ENCODE measurements at places on chromosomes 5 and 9.

DNA sequence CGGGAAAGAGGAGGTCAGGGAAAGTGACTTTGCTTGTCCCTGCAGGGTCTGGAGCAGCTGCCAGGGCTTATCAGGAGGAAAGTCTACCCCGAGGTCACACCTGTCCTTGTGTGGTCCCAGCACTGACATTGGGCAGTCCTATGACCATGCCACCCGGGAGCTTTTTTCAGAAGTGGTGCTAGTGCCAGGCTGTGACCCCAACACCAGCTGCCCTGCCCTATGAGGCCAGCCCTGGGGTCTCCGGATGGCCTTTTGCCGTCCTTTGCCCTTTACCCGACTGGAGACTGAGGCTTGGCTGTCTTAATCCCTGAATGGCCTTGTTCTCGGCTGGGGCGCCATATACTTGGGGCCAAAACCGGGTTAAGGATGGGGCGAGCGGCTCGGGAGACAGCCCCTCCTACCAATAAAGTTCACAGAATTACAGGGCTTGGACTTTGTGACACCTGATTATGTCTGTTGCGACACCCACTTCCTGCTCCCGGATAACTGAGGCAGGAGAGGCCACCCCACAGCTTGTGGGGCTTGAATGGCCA, 22.2 kb upstream of the SLC9A3 start:
- DNase-seq, result no peak

GRCh38 chr9:13934416-13934815, 379.5 kb downstream of the NFIB start:
- no peak for DNase-seq

DNA sequence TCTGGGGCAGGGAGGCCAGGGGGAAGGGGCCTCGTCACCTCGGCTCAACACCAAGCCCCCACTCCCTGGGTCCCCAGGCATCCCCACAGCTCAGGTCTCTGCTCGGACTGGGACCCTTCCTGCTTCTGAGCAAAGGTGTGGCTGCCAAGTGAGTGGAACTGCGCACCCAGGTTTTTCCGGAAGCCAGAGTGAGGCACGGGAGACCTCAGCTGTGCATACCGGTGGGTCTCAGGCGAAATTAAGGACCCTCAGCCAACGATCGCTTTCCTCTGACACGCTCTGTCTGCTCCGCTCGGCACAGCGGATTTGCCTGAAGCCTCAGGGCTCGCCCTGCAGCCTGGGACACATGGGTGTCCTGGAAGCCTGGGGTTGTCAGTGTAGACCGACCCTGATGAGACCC, 41.0 kb upstream of the IRX4 start:
- DNase-seq, result no peak

- DNase-seq, result no peak
Measured at GRCh38 chr9:136846376-136847087, 2.7 kb upstream of the PHPT1 start.

- no peak for DNase-seq
Measured at GRCh38 chr5:108983461-108984092, 235.9 kb downstream of the FER start.

DNA sequence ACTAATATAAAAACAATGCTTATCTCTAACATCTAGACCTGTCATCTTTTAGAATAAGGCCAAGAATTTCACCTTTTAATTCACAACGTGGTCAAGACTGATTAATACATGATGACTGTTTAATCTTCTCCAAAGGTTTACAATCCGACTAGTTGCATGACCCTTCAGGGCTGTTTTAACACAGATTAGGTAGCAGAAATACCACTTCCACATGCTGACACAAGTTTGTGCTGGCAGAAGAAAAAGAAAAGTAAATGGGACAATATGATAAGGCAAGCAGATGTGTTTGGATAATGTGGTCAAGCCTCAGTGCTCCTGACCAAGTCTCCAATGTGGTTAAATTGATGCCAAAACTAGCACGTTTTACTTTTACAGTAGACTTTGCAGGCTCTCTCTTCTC, 31.1 kb downstream of the SEMA6A start:
- no peak for DNase-seq

- DNase-seq, result no peak
Measured at GRCh38 chr5:80703747-80704146, 49.0 kb upstream of the DHFR start.

DNA sequence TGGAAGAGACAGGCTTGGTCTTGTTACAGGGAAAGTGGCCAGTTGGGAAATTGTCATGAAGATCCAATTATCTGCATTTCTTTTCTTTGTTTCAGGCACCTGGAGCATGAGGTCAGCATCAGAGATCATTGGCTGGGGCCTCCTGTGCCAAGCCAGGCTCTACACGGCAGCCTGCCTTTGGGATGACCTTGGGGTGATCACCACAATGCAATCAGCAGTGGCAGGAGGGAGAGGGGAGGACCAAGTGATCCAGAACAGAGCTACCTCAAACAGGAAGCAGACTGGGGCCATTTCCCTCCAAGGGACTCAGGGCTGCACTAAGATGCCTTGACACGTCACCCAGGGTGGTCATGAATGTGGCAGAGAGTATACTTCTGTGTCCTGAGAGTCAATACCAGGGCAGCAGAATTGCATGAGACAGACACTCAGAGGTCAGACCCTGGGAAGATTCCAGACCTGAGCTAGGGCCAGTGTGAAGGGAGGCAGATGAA, 8.9 kb downstream of the SMIM23 start:
- DNase-seq, result no peak

DNA sequence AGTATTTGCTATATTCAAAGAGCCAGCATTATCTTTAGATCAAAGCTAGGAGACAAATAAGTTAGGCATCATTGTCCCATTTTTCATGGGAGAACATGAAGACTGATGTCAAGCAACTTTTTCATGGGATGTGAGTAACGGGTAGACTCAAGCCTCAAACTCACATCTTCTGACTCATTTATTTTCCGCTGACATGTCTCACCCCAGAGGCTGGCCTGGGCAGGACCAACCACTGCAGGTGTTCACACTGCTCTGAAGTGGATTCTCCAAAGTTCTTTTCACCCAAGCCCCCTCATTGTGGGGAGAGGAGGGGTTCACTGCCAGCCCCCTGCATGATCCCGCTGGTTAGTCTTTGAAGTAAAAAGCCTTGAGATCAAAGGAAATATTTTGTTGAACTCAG, 34.9 kb upstream of the BASP1 start:
- no peak for DNase-seq

DNA sequence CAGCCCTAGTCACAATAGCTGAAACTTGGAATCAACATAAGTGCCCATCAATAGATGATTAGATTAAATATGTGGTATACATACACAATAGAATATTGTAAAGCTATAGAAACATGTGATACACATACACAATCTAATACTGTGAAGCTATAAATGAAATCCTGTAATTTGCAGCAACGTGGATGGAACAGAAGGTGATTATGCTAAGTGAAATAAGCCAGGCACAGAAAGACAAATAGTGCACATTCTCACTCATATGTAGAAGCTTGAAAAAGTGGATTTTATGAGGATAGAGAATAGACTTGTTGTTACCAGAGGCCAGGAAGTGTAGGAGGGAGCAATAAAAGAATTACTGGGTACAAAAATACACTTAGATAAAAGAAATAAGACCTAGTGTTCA, 181.5 kb upstream of the TYRP1 start:
- no peak for DNase-seq

- no peak for DNase-seq
Measured at GRCh38 chr9:84759300-84759750, 89.8 kb downstream of the NTRK2 start.

- DNase-seq, result no peak
Measured at GRCh38 chr9:134917431-134918373, at the start of gene FCN1. Gene FCN1 (minus strand): TSS chr9:134917912. CDS start chr9:134917871, 41 bp downstream.

DNA sequence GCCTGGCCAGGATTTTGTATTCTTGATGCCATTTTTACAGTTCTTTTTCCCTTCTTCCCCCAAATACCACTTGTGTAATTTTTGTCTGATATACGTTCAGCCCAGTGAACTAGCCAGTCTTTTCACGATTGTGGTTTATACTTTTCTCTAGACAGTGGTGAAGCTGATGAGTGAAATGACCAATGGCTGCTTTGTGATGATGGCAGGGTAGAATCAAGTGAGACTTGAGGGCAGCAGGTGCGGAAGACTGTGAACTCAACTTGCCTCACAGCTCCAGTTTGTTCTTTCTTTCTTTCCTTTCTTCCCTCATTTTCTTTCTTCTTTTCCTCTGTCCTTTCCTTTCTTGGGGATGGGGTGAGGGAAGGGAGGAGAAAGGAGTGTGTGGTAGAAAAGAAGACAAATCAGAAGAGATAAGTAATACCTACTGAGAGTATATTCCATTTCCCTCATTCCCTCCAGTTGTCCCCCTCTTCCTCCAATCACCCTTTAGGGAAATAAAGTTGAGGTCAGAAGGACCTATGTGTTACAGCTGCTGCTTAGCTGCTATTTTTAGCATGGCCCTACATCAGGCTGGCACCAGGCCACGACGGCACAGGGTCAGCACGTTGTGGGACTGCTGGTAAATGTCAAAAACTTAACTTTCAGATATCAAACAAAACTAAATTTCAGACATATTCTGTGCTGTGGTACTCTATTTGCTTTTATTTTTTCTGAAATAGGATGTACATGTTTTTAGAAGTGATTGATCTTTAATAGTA, 12.3 kb downstream of the ZSWIM6 start:
- no peak for DNase-seq

DNA sequence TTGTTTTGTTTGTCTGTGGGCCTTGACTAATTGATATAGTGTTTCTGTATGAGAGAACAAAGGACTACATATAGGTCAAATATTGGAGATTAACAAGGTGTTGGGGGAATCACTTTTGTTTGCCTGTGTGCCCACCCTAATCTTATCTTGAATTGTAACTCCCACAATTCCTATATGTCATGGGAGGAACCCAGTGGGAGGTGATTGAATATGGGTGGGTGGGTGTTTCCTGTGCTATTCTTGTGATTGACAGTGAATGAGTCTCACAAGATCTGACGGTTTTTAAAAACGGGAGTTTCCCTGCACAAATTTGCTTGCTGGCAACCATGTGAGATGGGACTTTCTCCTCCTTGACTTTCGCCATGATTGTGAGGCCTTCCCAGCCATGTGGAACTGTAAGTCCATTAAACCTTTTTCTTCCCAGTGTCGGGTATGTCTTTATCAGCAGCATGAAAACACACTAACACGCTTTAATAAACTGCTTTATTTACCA, 64.9 kb upstream of the HSPB3 start:
- DNase-seq, result no peak

DNA sequence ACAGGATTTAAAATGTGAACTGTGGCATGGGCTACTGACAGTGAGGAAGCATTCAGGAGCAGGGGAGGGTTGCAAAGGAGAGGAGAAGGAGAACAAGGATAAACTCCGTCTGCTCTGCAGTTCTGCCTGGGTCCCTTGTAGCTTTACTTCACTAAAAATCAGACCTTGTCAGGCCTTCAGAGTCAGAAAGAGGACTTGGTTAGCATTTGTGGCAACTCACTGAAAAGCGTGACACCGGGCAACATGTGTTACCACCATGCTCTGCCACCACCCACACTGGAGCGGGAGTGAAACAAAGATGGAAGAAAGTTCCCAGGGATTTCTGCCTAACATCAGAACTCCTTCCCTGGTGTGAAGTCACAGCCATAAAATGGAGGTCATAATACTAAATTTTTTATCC, 19.3 kb downstream of the FYB1 start:
- no peak for DNase-seq

- DNase-seq, result no peak
Measured at GRCh38 chr5:10034001-10034400, 215.7 kb downstream of the ATPSCKMT start.

GRCh38 chr5:68883436-68883835, 210.4 kb upstream of the SLC30A5 start:
- no peak for DNase-seq

DNA sequence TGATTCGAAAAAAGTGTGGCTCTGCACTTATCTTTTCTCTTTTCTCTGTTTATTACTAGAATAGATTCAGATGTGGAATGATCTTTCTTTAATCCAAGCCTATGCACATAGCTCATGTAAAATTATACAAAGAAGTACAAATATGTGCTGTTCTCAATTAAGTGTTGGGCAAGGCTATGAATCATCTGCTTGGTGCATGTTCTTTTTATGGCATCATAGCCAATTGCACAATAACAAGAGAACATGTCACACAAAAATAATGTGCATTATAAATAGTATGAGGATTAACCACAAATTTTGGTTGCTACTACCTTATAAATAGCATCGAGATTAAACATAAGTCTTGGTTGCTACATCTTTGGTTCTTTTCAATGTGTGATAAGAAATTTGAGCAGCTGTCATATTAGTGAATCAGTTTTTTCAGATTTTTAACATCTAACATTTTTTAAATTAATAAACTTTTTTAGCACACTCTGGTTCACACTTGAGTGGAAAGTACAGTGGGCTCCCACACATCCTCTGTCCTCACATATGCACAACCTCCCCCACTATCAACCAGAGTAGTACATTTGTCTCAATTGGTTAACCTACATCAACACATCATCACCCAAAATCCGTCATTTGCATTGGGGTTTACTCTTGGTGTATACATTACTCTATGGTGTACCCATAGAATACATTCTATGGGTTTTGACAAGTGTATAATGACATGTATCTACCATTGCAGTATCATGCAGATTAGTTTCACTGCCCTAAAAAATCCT, 6.8 kb upstream of the RECK start:
- no peak for DNase-seq

DNA sequence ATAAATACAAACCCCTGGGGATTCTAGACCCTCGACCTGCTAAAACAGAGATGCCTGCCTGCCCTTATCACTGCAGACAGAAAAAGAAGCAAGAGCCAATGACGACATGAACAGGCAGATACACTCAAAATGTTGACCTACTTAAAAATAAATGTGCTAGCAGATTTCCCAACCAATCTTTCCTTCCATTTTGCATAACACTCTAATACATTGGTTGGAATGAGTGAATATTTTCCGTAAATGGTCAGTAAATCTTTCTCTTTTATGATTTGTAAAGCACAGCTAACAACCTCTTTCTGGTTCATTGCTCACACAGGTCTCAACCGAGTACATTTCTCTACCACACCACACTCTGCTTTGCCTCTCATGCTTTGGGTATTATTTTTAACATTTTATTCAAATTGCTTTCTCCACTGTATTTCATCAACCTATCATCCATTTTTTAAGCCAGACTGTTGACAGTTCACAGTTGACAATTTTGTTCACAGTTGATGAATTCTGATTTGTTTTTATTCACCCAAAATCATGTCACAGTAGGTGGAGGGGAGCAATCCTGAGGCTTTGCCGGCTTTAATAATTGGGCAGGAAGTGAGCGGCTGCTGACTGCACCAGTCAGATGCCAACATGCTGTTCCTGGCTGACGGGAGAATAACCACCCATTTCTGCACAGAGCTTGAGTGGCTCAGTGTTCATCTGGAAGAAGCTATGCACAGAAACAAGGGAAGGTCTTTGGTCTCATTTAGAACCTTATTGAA, 426.6 kb downstream of the SPOCK1 start:
- no peak for DNase-seq

GRCh38 chr9:132210472-132211145, 48.8 kb downstream of the NTNG2 start:
- no peak for DNase-seq

GRCh38 chr5:127019928-127020327, 10.4 kb downstream of the MARCHF3 start:
- DNase-seq, result no peak

Data from stimulated activated CD8-positive, alpha-beta memory T cell treated with anti-CD3 and anti-CD28 coated beads, Interleukin-12 subunit alpha, Interleukin-12 subunit beta, amount 100 ng/mL, for 1 hour (primary cell).